ENCODE measurements at places on chromosomes 12 and 14. TPM values are rescaled to one million over a fixed set of nuclear protein-coding genes. Genes with fewer than 3 reads are reported as not detected.

- no peak for DNase-seq
Measured at GRCh38 chr12:88897723-88898122, 317.5 kb upstream of the KITLG start.

DNA sequence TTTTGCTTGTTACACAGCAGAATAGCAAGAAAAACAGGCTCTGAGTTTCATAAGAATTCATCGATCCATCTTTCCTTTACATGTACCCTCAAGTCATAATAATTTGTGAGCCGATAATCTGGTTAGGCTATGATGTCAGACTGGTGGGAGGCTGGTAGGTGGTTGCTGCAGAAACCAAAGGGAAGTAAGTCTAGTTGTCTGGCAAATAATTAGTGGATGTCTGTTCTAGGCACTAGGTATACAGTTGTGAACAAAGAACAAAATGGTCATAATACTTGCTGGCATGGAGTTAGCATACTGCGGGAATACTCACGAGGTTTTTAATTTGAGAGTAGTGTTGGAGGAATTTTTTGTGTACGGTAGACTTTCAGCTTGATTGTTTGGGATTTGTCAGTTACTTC is 8.8 kb downstream of the SUSD6 start:
- DNase-seq = no peak

The ARHGAP9 gene
- 3.5 TPM for total RNA-seq

DNA sequence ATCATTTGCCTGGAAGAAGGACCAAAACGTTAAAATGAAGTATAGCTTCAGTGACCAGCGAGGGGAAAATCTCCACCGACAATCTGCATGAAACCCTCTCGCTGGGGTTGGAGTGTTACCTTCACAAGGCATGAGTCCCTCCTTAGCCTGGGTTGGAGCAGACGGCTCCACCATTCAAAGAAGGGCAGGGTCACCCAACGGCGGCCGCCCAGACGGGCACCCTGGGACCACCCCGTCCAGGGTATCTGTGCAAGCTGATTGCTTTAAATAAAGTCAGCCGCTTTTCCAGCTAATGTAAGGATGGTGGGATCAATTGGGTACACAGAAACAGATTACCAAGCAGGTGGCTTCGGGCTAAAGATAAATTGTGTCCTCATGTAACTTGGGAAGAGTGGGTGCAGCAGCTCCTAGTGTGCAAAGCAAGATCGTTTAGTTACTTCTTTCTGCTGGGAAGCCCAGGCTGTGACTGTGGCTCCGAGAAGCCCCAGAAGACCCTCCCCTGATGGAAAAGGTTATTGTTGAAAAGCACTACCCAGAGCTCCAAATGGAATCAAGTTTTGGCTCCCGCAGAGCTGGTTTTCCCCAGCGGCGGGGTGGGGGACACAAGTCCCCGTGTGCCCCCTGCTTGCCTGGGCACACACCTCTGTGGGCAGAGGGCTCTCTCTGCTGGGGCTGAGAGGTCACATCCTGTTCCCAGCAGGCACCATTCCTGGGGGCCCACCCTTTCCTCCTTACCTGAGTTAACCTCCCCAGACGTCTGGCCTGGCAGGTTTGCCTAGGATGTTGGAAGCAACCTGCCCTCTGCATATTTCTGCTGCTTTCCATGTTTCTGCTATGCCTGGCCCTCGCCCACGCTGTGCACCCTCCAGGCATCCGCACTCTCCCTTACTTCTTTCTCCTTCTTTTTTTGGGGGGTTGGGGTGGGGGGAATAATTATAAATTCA is 318.6 kb upstream of the DIO3 start:
- DNase-seq = no peak

The MIPOL1 gene
- 5.7 TPM for total RNA-seq

- DNase-seq = no peak
Measured at GRCh38 chr14:54487771-54488170, 1.0 kb downstream of the GMFB start.

The POTEM gene
- not detected for total RNA-seq

The NELL2 gene
- total RNA-seq = 0.43 TPM

DNA sequence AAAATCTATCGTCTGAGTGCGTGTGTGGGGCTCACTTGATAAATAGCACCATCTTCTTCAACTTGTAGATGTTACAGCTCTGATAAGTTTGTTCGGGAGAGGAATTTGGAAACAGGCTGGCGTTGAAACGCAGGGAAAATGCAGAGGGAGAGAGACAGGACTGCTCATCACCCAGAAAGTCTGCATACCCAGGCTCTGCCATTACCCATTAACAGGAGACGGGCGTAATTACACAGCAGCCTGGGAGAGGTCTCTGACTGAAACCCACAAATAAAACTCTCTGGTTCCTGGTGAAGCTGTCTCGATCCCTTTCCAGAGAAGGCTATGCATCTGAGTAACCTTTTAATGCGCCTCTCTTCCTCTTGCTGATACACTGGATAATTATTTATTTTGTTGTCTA is 547.3 kb downstream of the BCL11B start:
- DNase-seq = no peak

GRCh38 chr14:36111822-36112583 is 64.5 kb downstream of the PTCSC3 start:
- DNase-seq = no peak

The ATF7 gene
- 12.7 TPM for total RNA-seq

GRCh38 chr14:65824285-65824977 is 411.9 kb downstream of the FUT8 start:
- no peak for DNase-seq

DNA sequence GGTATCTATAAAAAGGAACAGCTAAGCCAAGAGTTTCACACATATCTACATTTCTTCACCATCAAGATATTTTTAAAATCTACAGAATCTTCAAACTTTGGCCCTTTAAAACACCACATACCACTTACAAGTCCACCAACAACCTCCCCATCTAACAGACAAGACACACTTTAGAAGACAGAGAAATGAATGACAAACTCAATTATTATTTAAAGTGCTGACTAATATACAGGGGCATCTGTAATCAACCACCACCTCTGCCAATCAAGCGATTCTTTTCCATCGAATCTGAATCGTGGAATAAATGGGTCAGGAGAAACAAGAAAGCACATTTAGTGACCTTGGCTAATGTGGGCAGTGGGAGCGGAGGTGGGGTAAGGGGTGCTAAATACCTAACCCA is 7.7 kb downstream of the SETD3 start:
- no peak for DNase-seq

DNA sequence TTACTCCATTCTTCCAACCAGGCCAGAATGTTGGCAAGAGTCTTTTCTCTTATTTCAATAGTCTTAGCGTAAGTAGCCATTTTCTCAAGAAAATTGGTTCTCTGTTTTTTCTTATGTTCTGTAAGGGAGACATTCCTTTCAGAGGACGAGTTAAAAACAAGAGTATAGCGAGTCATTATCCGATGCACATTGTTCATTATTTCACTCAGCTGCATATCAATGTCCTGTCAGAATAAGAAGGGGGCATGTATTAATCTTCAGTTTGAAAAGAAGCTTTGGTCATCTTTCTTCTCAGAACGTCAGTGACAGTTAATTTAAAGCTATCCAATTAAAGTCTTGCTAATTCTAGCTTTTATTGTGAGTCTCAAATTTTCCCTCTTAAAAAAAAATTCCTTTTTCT is 33.3 kb downstream of the FAM186A start:
- DNase-seq = no peak

The FRMD6 gene
- total RNA-seq = 5.6 TPM

DNA sequence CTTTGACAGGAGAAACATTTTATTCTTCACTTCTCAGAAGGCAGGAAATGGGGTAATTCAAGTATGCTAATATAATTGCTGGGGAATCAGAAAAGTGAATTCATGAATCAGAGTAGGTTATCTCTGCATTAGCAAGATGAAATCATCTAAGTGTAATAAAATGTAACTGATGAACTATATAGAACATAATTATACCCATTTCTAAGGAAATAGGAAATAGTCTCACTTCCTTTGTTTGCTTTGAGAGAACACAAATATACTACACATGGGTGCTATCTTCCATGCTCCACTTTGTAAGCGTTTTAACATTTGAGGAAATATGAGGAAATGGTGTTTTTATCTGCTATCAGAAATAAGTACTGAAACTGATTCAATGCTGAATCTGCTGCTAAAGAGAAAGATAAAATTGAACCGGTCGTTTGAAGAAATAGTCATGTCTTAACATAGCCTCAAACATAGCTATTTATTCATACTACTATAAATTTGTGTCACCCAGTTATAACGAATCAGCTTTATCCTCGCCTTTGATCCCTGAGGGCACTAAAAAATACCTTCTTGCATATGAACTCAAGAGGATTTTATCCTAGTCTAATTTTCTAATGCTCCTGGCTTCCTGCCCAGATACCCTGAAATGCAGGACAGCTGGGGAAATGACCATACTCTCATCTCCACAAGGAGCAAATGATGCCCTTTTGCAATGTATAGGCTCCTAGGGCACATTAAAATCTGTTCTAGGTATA is 696.0 kb downstream of the C12orf50 start:
- DNase-seq = no peak

The TMEM233 gene
- total RNA-seq = not detected

The TSPAN19 gene
- total RNA-seq = not detected

DNA sequence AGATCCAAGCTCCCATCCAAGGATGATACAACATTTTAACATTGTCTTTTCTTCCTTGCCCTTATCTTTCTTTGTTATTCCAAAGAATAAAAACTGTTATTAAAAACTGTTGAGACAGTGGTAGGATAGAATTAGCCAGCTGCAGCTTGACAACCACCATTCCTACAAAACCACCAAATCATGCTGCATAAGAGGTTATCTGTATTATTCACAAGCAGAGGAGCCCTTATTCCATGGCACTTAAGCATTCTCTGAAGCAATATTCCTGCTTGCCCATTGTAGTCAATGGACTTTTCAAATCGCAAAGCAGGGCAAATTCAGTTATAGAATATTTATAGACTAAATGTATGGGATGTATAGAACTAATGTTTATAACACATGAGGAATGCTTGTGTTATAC is 3.4 kb downstream of the ABCD2 start:
- no peak for DNase-seq

GRCh38 chr12:28950049-28950448 is 199.0 kb upstream of the FAR2 start:
- no peak for DNase-seq

DNA sequence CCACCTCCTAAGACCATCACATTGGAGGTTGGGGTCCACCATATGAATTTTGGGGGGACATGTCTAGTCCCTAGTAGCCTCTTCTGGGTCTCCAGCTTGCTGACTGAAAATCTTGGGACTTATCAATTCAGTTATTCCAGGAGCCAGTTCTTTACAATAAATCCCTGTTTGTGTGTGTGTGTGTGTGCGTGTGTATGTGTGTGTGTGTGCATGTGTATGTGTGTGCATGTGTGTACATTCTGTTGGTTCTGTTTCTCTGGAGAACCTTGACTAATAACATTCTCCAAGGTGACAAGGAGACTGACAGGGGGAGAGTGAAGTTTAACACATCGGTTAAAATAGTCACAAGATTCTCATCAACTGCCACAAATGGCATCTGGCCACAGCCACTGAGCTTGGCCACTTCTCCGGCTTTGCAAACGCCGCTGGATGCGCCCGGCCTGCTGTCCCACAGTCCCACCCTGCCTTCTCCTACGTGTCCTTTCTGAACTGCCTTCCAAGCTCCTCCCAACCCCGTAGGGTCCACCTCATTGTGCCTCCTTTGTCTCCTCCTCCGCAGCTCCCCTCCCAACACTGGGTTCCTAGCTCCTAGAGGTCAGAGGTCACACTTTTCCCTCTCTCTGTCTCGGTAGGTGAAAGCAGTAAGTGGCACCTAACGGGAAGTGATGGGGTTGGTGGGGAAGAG is 88.1 kb upstream of the DIO3 start:
- peak; percentile 20 for DNase-seq

The TMEM121 gene
- 3.2 TPM for total RNA-seq

- DNase-seq = no peak
Measured at GRCh38 chr12:124529565-124530276, 37.7 kb downstream of the NCOR2 start.

- no peak for DNase-seq
Measured at GRCh38 chr14:76975051-76975450, 53.5 kb downstream of the IRF2BPL start.

DNA sequence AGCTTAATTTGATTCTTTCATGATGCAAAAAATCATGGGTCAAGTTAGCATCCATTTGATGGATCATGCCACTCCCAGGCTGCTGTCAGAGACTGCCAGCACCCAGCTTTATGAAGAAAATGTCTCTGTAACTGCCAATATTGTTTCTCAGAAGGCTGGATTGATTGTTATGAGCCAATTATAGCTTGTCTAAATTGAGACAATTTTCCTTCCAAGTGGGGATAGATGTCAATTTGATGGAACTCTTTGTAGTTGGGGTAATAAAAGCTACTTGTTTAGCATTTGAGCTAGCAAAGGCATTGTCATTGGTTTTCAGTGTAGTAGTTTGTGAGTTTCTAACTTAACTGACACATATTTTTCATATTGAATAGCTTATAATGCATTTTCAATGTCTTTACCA is 82.1 kb upstream of the DACT1 start:
- no peak for DNase-seq

The SALL2 gene
- 1.1 TPM for total RNA-seq

DNA sequence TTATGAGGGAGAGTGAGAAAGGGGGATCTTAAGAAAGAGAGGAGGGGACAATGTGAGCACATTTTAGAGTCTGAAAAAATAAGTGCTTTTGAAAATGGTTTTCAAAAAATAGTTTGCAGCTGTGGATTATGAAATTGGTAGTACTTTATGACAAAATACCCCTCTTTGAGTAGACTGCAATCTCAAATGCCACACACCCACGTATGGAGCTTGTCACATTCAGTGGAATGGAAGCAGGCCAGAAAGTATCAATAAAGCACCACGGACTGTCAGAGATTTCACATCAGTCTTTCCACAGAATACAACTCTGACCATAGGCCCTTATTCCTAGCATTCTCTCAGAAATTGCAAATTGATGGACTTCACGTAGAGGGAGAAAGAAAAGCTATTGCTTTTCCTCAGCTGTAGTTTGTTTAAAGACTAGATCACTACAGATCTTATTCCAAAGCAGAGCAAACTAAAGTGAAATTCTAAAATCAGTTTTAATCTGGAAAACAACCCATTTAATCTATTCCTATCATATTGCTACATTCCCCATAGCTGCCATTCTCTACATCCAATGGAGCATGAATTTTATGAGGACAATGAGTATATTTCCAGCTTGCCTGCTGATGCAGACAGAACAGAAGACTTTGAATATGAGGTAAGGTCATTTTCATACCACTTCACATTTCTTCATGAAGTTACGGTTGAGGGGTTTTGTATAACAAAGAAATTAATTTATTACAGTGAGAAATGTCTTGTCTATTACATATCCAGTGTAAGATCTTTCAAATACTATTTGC is 321.3 kb downstream of the PDZRN4 start:
- DNase-seq = no peak

DNA sequence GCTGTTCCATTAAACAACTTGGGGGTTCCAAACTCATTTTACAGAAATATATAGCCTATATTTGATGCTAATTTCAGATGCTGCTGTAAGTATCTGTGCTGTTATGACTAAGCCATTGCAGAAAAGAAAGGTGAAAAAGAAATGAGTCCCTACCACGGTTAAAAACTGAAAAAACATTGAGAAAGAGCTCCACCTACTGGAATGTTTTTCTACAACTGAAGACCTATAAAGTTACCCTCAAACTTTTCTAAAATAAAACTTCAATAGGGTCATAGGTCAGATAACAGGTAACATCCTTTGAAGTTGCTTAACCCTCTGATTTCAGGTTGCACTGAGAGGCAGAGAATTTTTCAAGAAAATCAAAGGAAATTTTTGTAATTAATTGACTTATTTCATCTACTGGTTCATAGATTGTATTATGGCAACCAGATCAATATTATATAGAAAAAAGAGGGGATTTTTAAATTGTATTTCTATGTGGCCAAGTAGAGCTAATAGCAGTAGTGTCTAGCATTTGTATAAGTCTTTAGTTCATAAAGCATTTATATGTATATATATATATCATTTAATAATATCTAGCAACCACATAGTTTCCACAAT is 279.9 kb downstream of the RPS29 start:
- DNase-seq = no peak
